Stimulated activated CD4-positive, alpha-beta T cell treated with anti-CD3 and anti-CD28 coated beads, TNF-alpha, amount 100 ng/mL, for 24 hours (primary cell): ENCODE measurements at places on chromosomes 1 and 21.

DNA sequence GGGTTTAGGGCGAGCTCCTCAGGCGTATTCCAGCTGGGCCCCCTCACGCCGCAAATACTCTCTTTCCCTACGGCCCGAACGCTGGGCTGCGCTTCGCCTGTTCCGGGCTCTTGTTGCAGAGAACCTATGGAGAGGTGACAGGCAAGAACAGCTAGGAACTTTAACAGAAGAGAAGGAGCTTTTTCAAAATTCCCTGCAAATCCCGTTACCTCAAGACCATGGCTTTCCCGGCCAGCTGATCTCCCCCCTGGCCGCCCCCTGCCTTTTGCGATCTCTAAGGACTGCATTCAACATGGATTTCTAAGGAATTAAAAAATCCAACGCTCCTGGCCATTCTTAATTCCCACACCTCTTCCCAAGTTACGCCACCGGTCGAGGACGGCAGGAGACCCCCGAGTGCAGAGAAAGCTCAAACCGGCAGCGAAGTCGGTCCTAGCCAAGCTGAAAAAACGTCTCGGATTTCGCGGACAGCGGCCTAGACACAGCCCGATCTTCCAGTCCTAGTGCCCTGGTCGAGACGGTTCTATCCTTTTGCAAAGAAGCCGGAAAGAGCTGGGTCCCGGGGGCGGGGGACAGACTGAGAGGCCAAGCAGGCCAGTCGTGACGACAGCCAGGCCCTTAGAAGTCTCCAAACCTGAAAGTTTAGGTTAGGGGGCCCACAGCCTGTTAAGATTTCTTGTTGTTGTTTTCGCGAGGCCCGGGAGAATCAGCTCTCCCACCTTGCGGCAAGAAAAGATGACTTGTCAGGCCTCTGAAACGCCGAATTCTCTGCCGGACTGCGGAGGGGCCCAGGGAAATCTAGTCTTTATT, 1.1 kb upstream of the TBX15 start:
- no peak for DNase-seq

DNA sequence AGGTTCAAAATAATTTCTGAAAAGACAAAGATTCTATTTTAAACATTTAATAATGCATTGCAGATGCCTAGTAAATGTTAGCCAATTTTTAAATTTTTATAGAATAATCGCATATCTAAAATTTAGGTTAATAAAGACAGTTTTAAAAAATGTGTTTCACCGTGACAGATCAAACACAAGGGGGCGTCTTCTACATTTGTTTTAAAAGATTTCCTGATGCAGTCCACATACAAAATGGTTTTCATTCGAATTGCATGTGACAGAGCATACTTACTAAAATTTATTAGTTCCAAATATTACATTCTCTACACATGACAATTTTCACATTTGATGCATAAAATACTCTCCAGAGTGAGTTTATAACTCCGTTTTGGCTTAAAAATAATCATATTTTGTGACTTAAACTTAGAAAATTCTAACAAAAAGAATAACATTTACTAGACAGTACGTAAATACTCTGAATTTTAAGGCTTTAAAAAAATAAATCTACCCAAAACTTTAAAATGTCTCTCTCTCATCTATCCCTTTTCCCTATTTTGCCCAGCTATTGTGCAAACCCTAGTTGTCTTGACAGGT, 75.5 kb downstream of the ADAMTS1 start:
- no peak for DNase-seq

GRCh38 chr1:202105571-202106339, 17.0 kb upstream of the GPR37L1 start:
- no peak for DNase-seq

DNA sequence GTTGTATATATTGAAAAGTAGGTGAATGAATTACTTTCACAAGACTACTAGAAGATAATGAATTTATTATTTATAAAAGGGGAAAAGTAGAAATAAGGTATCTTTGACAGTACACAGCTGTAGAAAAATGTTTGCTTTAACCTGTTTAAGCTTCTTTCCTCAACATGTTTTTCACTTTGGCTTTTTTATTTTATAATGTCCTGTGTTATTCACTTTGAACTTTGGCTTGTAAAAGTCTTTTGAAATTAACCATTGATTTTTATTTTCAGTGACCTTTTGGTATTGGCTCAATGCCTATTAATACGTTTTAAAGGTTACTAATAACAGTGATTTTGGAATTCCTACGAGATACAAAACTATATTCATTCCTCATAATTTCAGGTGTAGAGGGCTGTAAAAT, 57.7 kb upstream of the MPC2 start:
- no peak for DNase-seq

DNA sequence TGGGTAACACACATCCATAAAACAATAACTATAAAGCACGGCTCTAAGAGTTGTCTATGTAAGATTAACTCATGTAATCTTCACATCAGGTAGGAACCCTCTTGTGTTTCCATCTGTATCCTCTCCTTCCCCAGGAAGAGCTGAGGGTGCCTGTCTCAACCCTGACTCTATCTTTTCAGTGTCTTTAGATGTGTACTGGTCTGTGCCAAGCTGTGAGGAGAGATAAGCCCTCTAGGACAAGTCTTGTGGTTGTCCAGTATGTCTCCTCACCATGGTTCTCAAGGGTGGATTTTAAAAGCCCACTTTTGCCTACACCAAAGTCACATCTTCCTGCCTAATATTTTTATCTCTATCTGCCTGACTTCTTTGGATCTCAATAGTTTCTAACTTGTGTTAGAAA, 300.1 kb downstream of the KCNT2 start:
- no peak for DNase-seq

- DNase-seq: no peak
These were observed 221.9 kb downstream of the PBX1 start for GRCh38 chr1:164780863-164781262.

- DNase-seq: no peak
These were observed 121.7 kb downstream of the DMRTB1 start for GRCh38 chr1:53580739-53581475.

- DNase-seq: no peak
These were observed 12.5 kb upstream of the GUCA2A start for GRCh38 chr1:42176902-42177519.

GRCh38 chr1:233598891-233599541, 14.9 kb upstream of the KCNK1 start:
- peak; percentile 21 for DNase-seq

- no peak for DNase-seq
These were observed 735.3 kb upstream of the ADGRL4 start for GRCh38 chr1:79741720-79742421.

DNA sequence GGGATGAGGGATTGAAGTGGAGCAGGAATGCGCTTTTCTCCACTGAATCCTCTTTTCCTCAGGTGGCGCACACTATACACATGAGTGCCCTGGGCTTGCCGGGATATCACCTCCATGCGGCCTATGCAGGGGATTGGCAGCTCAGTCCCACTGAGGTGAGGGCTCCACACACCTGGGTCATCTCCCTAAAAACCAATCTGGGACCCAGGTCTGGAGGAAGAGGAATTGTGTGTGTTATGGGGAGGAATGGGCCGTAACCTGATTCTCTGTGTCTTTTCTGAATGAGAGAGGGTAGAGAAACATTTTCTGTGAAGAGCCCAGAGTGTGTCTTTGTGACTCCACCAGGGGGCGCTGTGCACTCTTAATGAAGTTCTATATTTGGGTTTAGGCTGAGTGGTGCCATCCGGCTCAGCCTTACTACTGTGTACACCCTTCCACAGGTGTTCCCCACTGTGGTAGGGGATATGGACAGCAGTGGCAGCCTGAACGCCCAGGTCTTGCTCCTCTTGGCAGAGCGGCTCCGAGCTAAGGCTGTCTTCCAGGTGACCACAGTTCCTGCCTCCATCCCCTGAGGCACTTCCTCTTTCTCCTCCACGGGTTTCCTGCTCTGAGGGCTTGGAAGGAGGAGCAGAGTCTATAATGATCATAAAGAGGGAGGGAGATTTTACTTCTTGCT, 1.5 kb downstream of the TOMM40L start:
- DNase-seq: peak; percentile 85

GRCh38 chr1:76294482-76295194, 220.1 kb downstream of the ST6GALNAC3 start:
- DNase-seq: no peak

DNA sequence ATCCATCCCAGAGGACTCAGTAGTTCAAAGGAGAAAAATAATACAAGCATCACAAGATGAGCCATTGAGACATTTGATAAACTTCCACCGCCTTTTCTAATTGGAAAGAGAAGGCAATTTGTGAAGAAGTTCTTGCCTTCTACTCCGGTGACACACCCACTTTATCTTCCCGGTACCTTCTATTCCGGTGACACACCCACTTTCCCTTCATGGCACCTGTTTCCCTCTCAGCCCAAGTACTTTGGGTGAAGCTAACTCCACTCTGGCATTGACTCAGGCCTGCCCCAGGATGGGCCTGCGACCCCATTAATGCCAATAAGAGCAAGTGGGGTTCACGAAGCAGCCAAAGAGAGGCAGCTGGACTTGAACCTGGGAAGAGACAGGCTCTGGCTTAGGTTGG, 38.2 kb downstream of the CLDN14 start:
- no peak for DNase-seq

- no peak for DNase-seq
These were observed 11.2 kb downstream of the SIM2 start for GRCh38 chr21:36709868-36710728.

- no peak for DNase-seq
These were observed 68.8 kb upstream of the WDR26 start for GRCh38 chr1:224503161-224504118.

- no peak for DNase-seq
These were observed 111.5 kb upstream of the LYPLAL1 start for GRCh38 chr1:219062161-219062560.

DNA sequence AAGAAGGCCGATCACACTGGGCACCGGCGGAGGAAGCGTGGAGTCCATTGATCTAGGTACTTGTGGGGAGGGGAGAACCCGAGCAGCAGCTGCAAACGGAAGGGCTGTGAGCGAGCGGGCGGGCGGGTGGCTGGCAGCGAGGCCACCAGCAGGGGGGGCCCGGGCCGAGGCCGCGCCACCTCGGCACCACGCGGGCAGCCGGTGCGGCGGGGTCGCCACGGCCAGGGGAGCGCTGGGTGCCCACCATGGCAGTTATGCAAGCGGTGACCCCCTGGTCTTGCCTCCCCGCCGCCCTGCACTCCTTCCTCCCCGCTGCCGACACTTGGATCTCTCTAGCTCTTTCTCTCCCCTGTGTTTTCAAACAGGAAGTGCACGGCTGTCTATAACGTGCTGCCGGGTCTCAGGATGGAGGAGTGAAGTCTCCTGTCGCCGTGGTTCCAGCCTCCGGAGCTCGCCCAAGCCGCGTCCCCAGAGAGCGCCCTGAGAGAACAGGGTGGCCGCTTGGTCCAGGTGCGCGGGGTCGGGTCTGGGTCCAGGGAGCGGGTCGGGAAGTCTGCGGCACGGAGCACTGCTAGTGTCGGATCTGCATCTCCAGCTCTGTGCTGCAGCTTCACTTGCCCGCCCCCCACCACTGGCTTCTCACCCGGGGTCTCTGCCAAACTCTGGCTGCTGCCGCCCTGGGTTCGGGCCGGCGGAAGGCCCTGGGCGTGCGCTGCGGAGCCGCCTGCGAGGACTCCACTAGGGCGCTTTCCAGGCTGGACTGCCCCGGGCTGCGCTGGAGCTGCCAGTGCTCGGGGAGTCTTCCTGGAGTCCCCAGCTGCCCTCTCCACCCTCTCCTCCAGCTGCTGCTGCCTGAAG, 22.7 kb downstream of the LRRC8D start:
- DNase-seq: peak; percentile 64

DNA sequence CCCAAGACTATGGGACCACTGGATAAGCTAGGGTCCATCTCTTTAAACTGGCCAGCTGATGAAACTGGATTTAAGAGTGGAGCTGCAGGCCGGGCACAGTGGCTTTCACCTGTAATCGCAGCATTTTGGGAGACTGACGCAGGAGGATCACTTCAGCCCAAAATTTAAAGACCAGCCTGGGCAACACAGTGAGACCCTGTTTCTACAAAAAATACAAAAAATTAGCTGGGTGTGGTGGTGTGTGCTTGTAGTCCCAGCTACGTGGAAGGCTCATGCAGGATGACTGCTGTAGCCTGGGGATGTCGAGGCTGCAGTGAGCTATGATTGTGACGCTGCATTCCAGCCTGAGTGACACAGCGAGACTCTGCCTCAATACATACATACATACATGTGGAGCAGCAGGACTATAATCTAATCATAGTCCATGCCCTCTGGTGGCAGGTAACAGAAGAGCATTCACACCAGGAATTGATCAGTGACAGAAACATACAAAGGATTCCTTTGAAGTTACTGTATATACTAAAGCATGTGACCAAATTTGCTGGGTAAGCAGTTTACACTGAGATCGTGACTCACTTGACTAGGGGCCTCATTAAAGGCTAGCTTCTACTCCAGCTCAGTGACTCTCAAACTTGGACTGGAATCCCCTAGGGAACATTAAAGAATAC, 101.5 kb upstream of the SLFNL1 start:
- no peak for DNase-seq
